ENCODE measurements at places on chromosomes 11 and 22.

DNA sequence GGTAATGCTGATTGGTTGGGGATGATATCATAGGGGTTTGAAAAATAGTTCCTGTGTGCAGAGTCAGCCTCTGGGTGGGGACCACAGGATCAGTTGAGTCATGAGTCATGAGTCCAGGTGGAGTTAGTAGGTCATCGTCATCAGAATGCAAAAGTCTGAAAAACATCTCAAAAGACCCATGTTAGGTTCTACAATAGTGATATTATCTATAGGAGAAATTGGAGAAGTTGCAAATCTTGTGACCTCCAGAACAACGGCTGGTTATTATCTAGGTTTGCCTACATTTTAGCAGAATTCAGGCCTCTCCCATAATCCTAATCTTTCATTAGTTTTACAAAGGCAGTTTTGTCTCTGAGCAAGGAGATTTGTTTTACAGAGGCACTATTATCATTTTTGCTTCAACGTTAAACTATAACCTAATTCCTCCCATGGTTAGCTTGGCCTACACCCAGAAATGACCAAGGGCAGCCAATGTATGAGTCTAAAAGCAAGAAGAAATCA is 38.9 kb downstream of the MS4A2 start:
- DNase-seq: no peak

DNA sequence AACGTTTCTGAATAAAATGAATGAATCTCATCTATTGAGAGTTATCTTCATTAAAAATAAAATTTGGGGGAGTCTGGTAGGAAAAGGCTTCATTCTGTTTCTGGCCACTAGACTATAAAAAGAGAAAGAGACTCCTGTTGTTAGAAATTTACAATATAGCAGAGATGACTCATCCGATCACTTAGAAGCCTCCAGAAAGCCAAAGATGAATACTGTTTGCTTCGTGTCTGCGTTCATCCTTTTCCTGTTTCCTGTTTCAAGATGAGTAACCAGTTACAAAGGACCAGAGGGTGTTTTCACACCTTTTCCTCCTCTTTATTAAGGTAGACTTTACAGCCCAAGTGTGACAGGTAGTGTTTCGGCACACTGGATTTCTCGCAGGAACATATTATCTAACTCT is 1120.7 kb downstream of the LRRC4C start:
- DNase-seq: no peak

GRCh38 chr11:58796333-58796732 is 48.2 kb downstream of the GLYATL2 start:
- DNase-seq: no peak

DNA sequence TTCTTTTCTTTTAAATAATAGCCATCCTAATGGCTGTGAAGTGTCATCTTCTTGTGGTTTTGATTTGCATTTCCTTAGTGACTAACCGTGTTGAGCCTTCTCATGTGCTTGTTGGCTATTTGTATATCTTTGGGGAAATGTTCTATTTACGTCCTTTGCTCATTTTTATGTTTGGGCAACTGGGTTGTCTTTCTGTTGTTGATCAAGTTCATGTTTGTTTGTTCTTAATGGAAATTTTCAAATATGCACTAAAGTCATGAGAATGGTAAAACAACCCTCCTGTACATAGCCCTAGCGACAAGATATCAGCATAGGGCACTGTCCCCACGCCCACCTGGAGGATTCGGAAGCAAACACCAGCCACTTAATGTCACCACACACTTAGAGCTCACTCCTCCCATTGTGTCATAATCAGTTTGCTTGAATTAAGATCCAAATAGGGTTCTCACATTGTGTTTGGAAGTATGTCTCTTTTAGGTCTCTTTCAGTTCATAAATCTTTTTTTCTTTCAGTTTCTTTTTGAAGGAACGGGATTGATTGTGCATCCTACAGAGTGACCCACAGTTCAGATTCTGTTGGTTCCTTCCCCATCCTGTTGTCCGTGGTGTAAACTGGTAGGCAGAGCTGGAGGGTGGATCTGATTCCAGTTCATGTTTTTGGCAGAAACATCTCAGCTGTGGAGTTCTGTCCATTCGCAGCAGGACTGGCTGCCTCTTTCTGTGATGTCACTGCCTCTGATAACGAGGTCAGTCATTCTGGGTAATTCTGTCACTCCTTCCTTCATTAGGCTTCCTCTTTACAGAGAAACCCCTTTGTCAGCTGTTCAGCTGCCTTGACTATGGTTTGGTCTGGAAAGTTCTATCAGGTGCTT is 26.4 kb upstream of the ADORA2A start:
- DNase-seq: no peak

DNA sequence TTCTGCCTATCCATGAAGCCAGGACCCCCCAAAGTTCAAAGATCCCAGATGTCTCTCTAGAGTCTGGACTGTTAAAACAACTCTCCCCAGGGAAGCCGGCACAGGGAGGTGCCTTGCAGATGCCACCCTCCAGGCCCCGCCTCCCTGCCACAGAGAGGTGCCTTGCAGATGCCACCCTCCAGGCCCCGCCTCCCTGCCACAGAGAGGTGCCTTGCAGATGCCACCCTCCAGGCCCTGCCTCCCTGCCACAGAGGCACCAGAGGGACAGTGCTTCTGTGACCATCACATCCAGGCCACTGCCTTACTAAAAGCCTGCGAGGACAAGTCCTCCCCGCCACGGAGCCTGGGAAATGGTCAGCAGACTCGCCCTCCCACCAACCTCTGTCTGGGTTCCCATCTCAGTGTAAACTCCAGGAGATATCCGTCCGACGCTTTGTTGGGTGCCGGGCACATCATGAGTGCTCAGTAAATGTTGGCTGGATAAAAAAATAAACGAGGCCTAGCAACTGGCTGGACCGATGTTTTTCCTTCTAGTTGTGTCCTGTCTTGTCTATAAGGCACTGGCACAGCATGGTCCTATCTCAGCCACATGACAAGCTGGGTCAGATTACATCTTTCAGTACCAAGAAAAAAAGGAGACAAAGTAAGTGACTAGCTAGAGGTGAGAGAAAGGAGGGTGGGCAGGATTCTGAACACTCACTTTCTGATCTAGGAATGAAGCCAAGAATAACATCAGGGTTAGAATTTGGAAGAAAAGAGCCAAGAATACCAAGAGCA is 91.2 kb upstream of the CSNK2A3 start:
- DNase-seq: no peak

- DNase-seq: no peak
These were observed 517.9 kb upstream of the RAG2 start for GRCh38 chr11:37115963-37116362.

Data from activated naive CD4-positive, alpha-beta T cell (primary cell).